ENCODE measurements at places on chromosomes 13 and 19.

- peak; percentile 25 for DNase-seq
Observed at GRCh38 chr19:8396563-8397203, 6.5 kb downstream of the RAB11B start.

DNA sequence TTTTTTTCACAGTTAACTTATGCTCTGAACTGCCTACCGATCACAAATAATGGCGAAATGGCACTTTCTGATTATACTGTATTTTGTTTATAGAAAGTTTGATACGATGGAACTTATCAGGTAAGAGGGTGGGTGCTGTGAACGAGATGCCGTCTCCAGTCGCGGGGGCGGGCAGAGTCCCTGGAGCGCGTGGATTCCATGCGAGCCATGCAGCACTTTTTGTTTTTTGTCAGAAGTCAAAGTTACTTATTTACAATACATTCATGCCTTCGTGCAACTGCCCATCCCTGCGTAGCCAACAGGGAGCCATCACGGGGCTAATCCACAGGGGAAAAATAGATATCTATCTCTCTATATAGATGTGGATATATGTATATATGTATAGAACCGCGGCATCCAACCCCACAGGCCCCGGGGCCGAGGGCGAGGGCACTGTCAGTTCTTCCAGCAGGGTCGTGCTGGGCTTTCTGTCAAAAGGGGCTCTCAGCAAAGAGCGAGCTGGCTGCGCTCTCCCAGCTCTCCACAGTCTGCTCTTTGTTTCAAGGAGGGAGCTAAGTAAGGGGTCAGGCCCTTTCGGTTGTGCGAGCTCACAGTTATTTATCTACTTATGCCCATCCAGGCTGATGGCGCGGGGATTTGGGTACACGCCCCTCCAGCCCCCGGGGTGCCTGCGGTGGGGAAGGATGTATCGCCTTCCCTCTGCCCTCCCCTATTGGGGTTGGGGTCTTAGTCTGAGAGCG, 3.4 kb downstream of the SLITRK1 start:
- DNase-seq, result no peak

DNA sequence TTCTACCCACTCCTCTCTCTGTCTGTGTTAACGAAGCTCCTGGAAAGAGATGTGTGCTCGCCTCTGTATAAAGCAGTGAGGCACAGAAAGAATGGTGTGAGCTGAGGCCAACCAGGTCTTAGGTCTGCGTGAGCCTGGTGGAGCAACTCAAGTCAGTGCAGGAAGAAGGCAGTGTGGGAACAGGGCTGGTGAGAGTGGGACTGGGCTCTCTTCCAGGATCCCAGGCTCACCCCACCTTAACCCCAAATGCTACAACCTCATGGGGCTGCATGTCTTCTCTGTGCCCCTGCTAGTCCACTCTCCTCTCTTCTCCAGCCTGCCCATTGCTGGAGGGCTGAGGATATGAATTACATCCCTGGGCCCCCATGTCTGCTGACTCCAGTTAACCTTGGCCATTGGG, 127.4 kb downstream of the DCT start:
- DNase-seq, result no peak

- DNase-seq, result peak; percentile 85
Observed at GRCh38 chr13:95352486-95352885, 51.2 kb upstream of the ABCC4 start.

DNA sequence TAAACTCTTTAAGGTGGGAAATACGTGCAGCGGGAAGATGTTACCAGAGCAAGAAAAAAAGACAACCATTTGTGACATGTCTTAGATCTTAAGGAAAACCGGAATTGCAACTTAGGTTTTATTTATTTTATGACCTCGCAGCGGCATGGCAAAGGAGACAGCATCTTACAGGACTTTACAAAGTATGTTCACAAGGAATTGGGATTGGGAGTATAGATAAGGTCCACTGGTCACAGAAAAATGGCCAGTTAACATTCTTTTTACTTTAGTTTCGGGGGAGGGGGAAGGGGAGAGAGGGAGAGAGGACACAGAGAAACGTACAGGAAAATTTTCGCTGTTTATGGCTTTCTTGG, 104.5 kb upstream of the DIAPH3 start:
- peak; percentile 39 for DNase-seq

GRCh38 chr19:47312366-47313006, 2.8 kb downstream of the C5AR1 start:
- DNase-seq, result no peak

DNA sequence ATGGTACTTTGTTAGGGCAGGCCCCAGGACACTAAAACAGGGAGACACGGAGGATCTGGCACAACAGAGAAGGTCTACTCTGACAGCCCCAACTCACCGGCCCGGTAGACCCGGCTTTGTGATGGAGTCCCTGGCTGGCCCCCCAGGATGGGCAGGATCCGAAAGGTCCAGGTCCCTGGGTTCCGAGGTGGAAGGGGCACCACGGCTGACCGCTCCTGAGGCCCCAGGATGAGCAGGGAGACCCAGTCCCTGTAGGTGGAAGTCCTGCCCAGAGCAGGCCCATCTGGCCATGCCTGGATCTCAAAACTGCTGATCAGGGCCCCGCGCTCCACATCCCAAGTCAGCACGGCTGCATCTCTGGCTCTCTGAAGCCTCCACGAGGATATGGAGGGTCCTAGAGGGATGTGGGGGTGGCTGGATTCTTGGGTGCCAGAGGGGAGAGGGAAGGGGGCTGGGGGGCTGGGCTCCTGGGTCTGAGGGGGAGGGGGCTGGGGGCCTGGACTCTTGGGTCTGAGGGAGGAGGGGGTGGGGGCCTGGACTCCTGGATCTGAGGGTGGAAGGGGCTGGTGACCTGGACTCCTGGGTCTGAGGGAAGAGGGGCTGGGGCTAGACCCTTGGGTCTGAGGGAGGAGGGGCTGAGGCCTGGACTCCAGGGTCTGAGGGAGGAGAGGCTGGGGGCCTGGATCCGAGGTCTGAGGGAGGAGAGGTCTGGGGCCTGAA, 4.6 kb downstream of the VSIG10L start:
- DNase-seq, result no peak

DNA sequence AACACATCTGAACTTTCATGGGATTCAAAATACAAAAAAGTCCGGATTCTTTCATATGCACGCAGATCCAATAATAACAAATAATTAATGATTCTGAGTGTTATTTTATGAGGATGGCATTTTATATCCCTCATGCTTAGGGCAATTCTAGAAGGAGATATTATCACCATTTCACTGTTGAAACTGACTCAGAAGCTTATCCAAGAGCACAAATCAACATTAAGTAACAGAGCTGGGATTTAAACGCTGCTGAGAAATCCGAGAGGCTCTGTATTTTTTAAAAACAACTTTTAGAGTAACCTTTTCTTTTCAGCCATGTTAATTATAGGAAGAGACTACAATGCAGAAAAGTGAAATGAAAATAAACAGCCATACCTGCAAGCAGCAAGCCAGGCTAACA, 30.3 kb downstream of the ATP7B start:
- no peak for DNase-seq

- DNase-seq, result no peak
Observed at GRCh38 chr13:25625414-25625813, 253.6 kb downstream of the ATP8A2 start.

GRCh38 chr19:710767-711166, 2.0 kb downstream of the PALM start:
- no peak for DNase-seq

- DNase-seq, result no peak
Observed at GRCh38 chr19:15299568-15300409, 32.5 kb downstream of the BRD4 start.

DNA sequence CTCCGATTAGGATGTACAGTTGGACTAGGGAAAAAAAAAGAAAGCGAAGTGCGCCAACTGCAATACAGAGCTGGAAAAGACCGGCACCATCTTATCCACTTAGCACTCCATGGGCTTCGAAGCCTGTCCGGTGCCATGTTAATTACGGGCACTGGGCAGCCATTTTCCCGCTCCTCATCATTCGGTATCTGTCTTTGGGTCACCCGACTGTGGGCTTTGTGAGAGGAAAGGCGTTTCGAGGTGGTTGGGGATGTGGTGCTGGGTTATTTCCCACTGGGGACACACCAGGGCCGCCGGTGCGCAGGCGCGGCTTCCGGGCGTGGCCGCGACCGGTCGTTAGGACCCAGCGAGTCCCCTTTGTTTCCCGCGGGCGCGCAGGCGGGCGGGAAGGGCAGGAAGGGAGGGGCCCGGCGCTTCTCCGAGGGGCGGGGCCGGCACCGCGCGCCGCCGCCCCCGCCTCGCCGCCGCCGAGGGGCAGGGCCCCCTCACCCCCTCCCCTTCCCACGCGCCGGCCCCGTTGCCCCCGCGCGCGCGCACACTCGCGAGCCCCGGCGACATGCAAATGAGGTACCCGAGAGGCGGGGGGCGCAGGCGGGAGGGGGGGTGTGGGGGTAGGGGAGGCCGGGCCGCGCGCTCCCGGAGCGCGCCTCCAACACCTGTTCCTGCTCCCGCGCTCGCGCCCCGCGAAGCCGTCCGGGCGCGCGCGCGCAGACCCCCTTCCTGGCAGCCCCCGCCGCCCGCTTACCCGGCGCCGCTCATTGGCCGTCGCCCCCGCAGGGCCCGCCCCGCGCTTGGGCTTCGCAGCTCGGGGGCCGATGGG, at the start of gene ZNF524:
Gene ZNF524, plus strand, starts transcription at position 447 of the 820 bp plus-strand sequence. CDS start 1,825 bp downstream, outside the sequence.
- DNase-seq, result peak; percentile 71

- DNase-seq, result no peak
Observed at GRCh38 chr19:51501594-51502263, at the start of gene SIGLEC12. Gene SIGLEC12, minus strand, starts transcription at chr19:51501800. Its CDS starts 67 bp downstream, at chr19:51501733.

GRCh38 chr19:4380254-4380727, 20.1 kb downstream of the SH3GL1 start:
- no peak for DNase-seq

DNA sequence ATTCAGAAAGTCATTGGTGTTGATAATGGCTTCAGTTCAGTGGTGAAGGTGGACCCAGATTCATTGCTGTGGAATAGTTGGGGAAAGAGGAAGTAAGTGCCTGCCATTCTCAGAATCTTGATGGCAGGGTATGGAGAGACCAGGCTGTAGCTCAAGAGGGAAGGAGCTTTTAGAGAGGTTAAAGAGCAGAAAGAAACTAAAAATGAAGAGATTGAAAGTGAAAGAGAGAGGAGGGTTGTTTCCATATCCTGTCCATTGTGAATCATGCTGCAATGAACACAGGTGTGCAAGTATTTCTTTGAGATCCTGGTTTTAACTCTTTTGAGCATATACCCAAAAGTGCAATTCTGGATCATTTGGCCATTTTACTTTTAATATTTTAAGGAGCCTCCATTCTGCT, 12.5 kb downstream of the GJB6 start:
- no peak for DNase-seq

DNA sequence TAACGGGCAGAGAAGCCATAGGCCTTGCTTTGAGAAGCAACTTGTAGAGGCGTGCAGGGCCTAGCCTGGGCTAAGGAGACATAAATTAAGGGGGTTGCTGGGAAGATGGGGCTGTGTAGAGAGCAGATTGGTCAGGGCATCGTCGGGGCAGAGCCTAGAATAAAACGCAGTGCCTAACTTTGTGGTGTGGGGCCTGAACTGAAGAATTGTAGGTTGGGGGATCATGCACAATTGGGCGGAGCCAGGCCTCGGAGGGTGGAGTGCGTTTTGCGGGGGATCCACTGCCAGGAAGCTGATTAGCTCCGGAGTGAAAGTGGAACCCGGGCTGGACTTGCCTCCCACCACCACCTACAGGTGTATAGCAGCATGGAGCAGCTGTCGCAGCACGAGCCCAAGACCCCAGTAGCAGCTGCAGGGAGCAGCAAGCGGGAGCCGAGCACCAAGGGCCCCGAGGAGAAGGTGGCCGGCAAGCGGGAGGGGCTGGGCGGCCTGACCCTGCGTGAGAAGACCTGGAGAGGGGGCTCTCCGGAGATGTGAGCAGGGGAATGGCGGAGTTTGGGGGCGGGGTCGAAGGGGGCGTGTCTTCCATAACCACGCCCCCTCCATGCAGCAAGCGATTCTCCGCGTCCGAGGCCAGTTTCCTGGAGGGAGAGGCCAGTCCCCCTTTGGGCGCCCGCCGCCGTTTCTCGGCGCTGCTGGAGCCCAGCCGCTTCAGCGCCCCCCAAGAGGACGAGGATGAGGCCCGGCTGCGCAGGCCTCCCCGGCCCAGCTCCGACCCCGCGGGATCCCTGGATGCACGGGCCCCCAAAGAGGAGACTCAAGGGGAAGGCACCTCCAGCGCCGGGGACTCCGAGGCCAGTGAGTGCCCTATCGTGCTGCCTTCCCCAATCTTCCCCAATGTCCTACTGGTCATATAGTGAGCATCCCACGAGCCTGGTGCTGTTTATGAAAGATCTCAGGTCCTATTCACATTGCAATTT, 13.8 kb downstream of the DNASE2 start:
- peak; percentile 72 for DNase-seq

DNA sequence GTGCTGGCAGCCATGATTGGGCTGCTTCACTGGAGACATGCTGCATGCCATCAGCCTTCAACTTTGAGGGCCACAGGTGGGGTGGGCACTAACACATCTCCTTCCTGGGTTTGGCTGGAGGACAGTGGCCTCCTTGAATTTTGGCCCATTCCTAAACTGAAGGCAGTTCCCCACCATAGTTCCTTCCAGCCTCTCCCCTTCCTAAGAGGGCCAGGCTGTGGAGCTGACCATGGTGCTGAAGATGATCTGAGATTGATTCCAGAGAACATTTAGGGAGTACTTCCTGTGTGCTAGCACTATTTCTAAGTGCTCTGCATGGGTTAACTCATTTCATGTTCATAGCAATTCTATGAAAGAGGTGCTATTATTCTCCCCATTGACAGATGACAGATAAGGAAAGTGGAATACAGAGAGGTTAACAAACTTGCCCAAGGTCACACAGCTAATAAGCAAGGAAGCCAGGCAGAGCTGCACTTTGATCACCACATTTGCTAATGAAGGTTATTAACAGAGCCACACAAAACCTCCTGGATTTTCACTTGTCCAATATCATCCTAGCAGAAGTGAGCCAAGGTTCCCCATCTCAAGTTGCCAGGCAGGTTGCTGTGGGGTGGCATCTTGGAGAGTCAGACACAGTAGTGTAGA, 175.3 kb downstream of the ZIC5 start:
- no peak for DNase-seq

- DNase-seq, result no peak
Observed at GRCh38 chr13:27827646-27828045, 35.4 kb downstream of the GSX1 start.

DNA sequence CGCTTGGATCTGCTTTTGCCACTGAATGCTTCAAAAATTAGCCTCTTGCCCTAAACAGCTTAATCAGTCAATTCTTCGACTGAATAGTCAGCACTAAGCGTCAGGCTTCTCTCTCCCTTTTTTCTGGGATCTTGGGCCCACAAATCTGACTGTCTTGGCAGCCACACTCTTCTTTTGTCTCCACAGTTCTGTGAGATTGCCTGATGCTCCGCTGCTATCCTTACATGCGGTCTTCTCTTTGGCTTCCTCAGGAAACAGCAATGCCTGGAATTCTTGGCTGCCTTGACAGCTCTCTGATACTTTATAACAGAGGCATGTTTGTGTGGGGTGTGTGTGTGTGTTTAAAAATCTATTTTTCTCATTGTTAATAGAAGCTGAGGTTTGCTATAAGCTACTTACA, 32.6 kb downstream of the ERCC5 start:
- no peak for DNase-seq

- peak; percentile 52 for DNase-seq
Observed at GRCh38 chr13:35978607-35979316, 152.4 kb downstream of the DCLK1 start.

- DNase-seq, result no peak
Observed at GRCh38 chr13:52141299-52141698, 12.4 kb upstream of the NEK5 start.

Data from PC-9 (cell line).